LHCN-M2 (cell line): ENCODE measurements at places on chromosomes 12 and 14. TPM values are rescaled to one million over a fixed set of nuclear protein-coding genes. Genes with fewer than 3 reads are reported as not detected.

DNA sequence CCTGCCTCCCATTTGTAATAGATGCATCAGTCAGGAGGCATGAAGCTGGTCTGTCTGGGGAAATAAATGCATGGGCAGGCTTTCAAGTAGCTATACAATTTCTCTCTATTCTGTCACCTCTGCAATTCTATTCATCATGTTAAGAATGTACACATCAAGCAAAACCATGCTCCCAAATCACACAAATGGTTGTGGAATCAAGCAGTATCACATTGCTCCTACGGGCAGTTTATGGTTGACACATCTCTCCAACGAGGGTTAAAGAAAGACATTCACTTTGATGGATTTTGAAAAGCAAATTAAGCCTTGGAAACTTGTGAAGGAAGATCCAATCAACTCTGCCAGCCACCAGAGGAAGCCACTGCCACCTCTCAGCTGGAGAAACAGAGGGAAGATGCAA is 1277.4 kb upstream of the TMEM132C start:
- no peak for DNase-seq

Gene ZC2HC1C
- 0.38 and 1.3 TPM in 2 replicates for total RNA-seq

DNA sequence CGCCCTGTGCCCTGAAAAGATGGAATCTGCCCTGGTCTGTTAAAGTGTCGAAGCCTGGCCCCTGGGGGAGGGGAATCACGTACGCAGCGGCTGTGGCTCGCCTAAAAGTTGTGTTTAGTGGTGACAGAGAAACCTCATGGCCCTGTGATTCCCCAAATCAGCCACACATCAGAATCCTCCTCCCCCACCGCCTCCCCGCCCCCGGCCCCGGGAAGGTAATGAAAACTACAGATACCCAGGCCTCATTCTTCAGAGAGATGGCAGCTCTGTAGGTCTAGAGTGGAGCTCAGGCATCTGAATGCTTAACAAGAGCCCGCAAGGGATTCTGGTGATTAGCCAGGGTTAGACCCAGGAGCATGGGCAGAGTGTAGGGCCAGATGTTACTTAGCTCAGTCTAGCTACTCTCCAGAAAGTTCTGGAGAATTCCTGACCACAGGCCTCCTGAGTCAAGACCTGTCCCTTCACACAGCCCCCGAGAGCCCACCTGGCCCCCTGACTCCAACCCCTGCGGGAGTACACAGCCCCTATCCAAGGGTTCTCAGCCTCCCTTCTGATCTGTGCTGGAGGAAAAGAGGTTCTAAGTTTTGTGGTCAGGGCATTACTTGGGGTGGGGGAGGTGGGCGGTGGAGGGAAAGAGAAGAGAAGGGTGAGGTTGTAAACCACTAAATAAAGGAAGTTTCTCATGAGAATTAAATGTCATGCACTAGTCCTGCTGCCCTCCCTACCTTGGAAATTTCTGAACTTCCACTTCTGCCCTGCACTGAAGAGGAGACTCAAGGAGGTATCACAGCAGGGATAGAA is 114.8 kb downstream of the PLXNC1 start:
- no peak for DNase-seq

- peak; percentile 59 for DNase-seq
Measured at GRCh38 chr14:61615743-61616523, 79.4 kb upstream of the HIF1A start.

Gene TMEM253
- total RNA-seq: 0.13 TPM in 1 of 2 replicates, not detected in the other

Gene GPR84
- not detected in 2 replicates for total RNA-seq

- no peak for DNase-seq
Measured at GRCh38 chr14:41355866-41356265, 250.8 kb upstream of the LRFN5 start.

GRCh38 chr12:86741531-86741930 is 485.3 kb upstream of the MGAT4C start:
- DNase-seq: no peak

GRCh38 chr14:49614196-49614595 is 6.2 kb downstream of the RPL36AL start:
- DNase-seq: no peak

DNA sequence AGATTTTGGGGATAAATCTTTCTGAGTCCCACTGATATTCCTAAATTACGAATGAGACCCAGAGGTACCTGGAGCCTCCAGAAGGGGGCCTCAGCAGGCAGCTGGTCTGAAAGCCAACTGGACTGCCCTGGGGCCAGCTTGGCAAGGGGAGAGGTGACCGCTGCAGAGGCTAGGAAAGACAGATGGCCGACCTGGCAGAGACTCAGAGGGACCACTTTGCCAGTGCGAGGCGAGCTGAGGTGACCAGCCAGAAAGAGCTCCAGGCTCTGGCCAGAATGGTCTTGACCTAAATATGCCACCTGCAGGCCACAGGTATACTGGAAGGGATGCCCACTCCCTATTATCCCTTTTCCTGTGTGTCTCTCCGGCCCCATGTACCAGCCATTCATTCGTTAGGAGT is 256.8 kb upstream of the GARIN6 start:
- DNase-seq: no peak

DNA sequence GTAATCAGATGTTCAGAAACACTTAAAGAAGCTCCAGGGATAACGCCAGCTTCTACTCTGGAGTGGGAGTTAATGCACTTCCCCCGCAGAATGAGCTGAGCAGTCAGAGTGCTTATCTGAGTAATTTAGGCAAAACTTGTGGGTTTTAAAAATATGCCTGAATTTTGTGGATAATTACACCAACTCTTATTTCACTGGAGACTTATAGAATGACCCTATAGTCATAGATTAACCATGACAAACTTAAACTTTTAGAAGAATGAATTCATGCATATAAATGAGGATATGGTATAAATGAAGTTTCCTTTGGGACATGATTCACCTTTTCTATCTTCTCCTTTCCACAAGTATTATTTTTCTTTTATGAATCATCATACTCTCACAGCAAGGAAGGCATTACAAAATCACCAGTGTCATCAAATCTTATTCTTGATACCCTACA is 241.1 kb upstream of the FBXO33 start:
- DNase-seq: no peak

DNA sequence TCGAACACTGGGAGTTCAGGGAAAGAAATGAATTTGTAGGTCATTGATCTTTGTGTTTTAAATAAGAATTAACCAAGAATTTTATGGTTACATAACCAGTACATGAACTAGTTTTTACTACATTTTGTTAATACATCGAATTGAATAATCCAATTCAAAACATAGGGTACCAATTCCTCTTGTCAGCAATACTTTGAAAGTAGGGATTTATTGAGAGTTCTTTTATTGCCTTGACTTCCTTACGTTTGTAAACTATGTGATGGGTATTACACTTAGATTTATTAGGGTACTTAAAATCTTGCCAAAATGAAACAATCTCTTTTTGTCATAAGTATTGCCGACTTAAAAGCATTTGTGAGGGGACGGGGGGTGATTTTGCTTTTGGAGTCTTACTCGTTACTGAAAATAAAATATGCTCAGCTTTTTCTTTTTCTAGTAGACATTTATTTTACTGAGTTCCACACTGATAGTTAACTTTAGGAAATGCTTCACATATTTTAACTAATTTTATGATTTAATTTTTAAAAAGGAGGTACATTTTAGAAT is 22.4 kb downstream of the SOCS2 start:
- no peak for DNase-seq

- DNase-seq: peak; percentile 44
Measured at GRCh38 chr12:90543841-90544240, 411.1 kb downstream of the CCER1 start.
